ENCODE measurements at places on chromosomes 4 and X.

- no peak for DNase-seq
Observed at GRCh38 chr4:27000820-27001219, 140.2 kb downstream of the STIM2 start.

DNA sequence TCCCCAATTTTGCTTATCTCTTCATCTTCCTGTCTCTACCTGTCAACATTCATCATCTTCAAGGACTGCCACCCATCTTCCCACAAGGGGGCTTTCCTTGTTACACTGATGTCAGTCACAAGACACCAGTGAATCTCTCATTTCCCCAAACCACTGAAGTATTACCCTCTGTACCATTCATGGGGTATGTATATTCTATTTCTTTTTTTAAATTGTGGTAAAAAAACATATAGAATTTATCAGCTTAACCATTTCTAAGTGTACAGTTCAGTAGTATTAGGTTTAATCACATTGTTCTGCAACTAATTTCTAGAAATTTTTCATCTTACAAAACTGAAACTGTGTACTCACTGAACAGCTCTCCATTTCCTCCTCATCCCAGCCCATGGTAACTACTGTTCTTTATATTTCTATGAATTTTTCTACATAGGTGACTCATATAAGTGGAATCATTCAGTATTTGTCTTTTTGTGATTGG, 98.6 kb downstream of the LARP7 start:
- DNase-seq, result no peak

GRCh38 chrX:77564823-77565222, 117.6 kb downstream of the FGF16 start:
- DNase-seq, result no peak

- DNase-seq, result no peak
Observed at GRCh38 chr4:8333726-8334460, 64.3 kb downstream of the HTRA3 start.

DNA sequence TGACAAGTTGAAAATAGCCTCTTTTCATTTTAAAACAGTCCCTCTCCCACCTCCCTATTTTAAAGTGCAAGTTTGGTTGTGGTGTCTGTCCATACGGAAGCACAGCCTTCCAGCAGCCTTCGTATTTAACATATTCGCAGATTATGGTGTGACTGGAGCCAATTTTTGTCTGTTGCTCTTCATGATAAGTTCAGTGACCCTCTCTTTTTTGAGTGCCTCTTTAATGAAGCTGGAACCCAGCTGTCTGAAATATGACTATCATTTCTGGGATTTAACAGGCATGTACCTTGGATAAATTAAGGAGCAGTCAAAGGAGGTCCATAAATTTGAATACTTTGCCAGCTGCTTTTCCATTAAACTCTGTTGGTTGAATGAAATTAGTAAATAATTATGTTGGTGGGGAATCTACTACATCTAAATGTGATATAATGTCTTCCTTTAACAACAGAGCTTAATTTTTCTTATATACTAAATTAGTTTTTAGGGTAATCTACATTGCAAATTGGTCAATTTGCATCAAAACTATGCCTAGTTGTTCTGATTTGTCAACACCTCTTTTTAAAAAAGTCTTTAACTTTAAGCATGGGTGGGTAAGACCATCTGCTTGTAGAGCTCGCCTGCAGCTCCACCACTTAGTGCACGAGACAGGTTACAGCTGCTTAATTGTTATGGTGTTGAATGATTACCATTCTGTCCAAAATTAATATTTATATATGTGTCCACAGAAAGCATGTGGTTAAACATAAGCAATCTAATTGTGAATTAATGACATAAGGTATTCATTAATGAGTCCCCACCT, 216.6 kb downstream of the DCTD start:
- DNase-seq, result no peak

GRCh38 chrX:129736491-129736890, 2.3 kb upstream of the XPNPEP2 start:
- no peak for DNase-seq

DNA sequence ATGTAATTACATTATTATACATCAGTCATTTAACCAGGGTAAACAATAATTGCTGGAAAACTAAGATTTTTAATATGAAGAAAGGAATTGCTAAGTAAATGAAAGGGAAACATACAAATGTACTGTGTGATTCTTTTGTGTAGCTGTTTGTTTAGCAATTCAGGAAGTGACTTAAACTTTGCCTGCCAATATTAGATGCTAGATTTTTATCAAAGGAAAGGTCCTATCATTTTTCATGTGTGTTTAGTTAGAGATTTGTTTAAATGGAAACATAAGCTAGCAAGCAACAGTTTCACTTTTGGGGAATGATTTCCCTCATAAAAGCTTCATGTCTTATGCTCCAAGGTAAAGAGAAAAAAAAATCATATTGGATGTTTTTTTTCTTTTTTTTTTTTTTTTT, 95.1 kb upstream of the LIMCH1 start:
- no peak for DNase-seq

DNA sequence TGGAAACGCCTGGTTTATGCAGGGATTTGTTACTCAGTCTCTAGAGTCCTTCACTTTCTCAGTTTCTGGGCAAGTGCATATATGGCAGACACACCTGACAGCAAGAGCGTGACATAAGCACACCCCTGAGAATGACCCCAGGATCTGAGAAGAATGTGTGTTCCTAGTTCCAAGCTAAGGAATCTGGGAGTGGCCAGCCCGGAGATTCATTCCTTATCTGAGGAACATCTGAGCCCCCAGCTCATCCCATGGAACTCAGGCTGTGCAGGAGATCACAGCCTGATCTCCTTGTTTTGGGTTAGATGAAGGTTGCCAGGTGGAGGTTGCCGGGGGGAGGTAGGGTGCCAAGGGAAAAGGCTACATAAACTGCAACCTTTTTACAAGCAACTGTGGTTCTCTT, 23.8 kb upstream of the KIAA0232 start:
- no peak for DNase-seq

DNA sequence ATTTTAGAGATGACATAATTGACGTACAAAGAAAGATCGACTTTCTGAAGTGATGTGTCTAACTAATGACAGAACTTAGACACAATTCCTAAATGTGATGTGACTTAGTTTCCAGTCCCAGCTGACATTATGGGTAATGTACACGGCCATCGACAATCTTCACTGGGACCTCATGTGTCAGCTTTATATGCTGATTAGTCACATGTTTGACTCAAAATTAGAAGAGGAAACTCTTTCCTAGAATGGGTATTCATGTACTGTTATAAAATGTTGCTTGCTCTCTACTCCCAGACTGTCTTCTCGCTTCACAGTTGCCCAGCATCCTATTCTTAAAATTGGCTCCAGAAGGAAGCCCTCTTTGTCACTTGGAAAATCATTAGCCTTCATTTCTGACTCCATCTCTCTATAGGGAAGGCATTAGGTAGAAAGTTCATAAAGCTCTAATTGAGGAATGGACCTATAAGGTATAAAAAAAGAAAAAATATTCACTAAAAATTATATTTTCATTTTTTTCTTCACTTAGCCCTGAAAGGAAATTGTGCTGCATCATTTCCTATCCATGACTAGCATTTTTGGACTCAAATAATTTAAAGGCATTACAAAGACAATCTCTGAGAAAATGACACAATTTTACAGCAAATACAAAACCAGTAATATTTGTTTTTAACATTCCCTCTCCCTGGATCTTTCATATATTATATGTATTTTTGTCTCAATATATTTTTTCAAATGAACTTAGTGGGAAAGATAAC, 554.6 kb downstream of the INPP4B start:
- DNase-seq, result no peak
